ENCODE measurements at places on chromosomes 7 and 10. TPM values are rescaled to one million over a fixed set of nuclear protein-coding genes. Genes with fewer than 3 reads are reported as not detected.

Gene PDE1C
- total RNA-seq: 0.94 TPM

Gene ANXA8L1
- 1.1 TPM for total RNA-seq

Gene ADCK2
- total RNA-seq: 24.9 TPM

Gene ITIH2
- total RNA-seq: not detected

Gene UBE3C
- total RNA-seq: 57.1 TPM

Gene PON1
- total RNA-seq: not detected

GRCh38 chr10:131902211-131902610 is 1.4 kb downstream of the PPP2R2D start:
- H3K4me3 ChIP-seq: peak overlapping the region; percentile 85
- peaks cover 19% of the 10 kb centered on the region for H3K27me3 ChIP-seq
- H3K4me1 ChIP-seq: peaks cover 24% of the 10 kb centered on the region
- DNase-seq: no peak
- H3K27ac ChIP-seq: peak overlapping the region; percentile 95

GRCh38 chr7:32347244-32347828 is 142.8 kb downstream of the LSM5 start:
- peaks cover 7% of the 10 kb centered on the region for H3K27me3 ChIP-seq
- no peak overlapping the region for H3K4me3 ChIP-seq
- H3K27ac ChIP-seq: no peak overlapping the region
- no peaks in the 10 kb centered on the region for H3K4me1 ChIP-seq

DNA sequence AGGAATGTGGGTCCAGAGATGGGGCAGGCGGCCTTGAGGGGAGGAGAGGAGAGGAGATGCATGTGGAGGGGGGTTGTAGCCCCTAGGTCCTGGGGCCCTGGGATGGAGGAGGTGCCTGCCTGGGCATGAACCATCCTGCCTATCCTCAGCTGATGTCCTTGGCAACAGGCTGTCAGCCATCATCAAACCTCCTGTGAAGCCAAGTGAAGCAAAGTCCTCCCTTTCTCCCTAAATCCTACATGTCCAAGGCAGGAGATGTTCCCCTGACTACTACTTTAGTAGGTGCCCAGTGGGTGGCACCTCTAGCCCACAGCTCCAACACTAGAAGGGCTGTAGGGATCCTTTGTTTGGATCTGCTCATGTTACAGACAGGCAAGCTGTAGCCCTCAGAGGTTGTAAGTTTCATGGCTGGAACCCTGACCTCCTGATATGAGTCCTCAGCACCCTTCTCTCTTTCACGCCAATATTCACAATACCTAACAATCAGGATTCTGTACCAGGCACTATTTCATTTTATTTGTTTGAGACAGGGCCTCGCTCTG is 66.6 kb upstream of the SYPL1 start:
- H3K27me3 ChIP-seq: peaks cover 12% of the 10 kb centered on the region
- H3K4me1 ChIP-seq: peaks cover 6% of the 10 kb centered on the region
- no peak for DNase-seq
- no peak overlapping the region for H3K27ac ChIP-seq

DNA sequence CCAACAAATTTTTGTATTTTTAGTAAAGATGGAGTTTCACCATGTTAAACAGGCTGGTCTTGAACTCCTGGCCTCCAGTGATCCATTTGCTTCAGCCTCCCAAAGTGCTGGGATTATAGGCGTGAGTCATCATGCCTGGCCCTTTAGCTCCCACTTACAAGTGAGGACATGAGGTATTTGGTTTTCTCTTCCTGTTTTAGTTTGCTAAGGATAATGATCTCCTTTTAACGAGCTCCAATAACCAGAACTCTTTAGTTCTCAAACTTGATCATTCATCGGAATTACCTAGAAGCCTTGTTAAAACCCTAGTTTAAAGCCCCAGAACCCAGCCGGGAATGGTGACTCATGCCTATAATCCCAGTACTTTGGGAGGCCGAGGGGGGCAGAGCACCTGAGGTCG is 481.4 kb downstream of the TYW1 start:
- H3K27ac ChIP-seq: no peak overlapping the region
- H3K4me1 ChIP-seq: peaks cover 9% of the 10 kb centered on the region
- H3K36me3 ChIP-seq: no peaks in the 10 kb centered on the region
- peaks cover 2% of the 10 kb centered on the region for H3K27me3 ChIP-seq
- H3K4me3 ChIP-seq: no peak overlapping the region

DNA sequence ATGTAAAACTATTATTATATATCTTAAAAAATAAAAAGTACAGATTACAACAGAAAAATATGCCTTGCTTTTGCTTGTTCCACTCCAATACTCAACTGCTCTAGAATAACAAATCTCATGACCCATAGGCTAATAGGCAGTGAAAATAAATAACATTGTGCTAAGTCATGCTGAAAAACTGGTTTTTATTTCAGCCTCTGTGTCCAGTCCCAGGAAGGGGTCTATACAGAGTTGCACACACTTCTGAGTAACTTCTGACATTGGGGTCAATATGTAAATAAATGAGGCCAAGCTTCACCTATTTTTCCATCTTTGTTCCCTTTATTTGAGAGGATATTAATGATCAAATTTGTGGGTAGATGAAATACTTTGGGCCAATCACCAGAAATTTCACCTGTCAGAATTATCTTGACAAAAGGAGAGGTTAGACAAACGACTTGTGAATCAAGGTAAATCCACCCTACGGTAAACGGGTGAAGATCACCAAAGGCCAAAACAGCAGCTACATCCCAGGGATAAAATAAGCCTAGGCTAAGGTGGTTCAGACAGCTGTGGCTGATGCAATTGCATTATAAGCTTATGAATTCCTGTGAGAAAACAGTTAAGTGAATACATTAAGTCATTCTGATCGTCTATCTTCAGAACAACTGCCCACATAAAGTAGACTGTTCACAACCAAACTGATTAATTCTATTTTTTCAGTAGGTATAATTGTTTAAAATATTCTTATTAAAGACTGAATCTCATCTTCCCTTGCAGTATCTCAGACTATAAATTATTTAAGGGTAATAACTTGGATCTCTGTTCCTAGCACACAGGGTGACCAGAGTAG is 87.5 kb downstream of the UBE2H start:
- no peak for DNase-seq
- no peak overlapping the region for H3K4me3 ChIP-seq
- H3K4me1 ChIP-seq: peaks cover 37% of the 10 kb centered on the region
- H3K36me3 ChIP-seq: peaks cover 12% of the 10 kb centered on the region
- peak overlapping the region; percentile 82 for H3K27ac ChIP-seq
- no peaks in the 10 kb centered on the region for H3K27me3 ChIP-seq

DNA sequence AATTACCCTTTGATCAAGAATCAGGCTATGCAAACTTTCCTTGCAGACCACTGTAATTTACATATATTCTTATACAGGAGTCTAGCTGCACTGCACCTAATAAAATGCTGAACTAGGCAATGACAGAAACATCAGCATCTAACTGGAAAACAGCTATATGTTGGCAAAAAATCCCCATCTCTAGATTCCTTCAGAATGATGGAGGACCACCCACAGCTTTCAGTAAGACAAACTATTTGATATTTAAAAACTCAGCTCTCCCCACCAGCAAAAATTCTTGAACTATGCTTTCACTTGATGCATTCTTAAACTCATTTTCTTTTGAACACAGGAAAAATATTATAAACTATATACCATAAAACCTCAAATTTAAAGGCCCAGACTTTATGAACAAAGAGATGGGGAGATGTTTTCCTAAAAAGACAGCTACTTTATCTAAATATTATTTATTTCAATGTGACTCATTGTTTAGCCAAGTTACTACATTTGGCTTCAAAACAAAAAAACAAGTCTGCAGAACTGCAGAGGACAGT is 77.4 kb downstream of the SEMA3C start:
- peaks cover 53% of the 10 kb centered on the region for H3K4me1 ChIP-seq
- peaks cover 27% of the 10 kb centered on the region for H3K36me3 ChIP-seq
- DNase-seq: no peak
- H3K27ac ChIP-seq: peak overlapping the region; percentile 62
- H3K4me3 ChIP-seq: no peak overlapping the region

- H3K27ac ChIP-seq: peak overlapping the region; percentile 54
- H3K4me1 ChIP-seq: peaks cover 39% of the 10 kb centered on the region
- DNase-seq: no peak
- H3K4me3 ChIP-seq: peak overlapping the region; percentile 3
- peaks cover 2% of the 10 kb centered on the region for H3K36me3 ChIP-seq
- H3K27me3 ChIP-seq: peaks cover 36% of the 10 kb centered on the region
These were observed 2.0 kb downstream of the GAL3ST4 start for GRCh38 chr7:100166317-100166940.

DNA sequence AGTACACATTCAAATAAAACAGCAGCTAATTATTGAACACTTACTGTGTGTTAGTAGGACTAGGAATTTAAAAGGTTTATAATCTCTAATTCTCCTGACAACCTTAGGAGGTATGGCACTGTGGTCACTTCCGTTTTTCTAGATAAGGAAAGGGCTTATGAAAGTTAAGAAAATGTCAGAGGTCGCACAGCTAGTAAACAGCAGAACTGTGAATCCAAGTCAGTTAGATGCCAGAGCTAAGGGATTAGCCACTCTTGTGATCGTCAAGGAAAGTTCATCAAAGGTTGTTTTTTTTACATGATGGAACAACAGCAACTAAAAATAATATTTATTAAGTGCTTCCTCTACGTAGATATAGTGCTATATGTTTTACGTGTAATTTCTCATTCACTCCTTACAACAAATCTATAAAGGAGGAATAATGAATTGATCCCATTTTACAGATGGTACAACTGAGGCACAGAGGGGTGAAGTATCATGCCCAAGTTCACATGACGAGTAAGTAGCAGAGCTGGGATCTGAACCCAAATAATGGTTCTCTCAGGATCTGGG is 84.9 kb downstream of the NAMPT start:
- H3K4me3 ChIP-seq: no peak overlapping the region
- no peak for DNase-seq
- peaks cover 3% of the 10 kb centered on the region for H3K27me3 ChIP-seq
- H3K36me3 ChIP-seq: no peaks in the 10 kb centered on the region
- H3K4me1 ChIP-seq: no peaks in the 10 kb centered on the region
- H3K27ac ChIP-seq: no peak overlapping the region

GRCh38 chr10:34150103-34150502 is 665.0 kb downstream of the PARD3 start:
- no peaks in the 10 kb centered on the region for H3K27me3 ChIP-seq
- DNase-seq: no peak
- H3K4me3 ChIP-seq: no peak overlapping the region
- peaks cover 6% of the 10 kb centered on the region for H3K36me3 ChIP-seq
- H3K27ac ChIP-seq: no peak overlapping the region
- peaks cover 17% of the 10 kb centered on the region for H3K4me1 ChIP-seq

DNA sequence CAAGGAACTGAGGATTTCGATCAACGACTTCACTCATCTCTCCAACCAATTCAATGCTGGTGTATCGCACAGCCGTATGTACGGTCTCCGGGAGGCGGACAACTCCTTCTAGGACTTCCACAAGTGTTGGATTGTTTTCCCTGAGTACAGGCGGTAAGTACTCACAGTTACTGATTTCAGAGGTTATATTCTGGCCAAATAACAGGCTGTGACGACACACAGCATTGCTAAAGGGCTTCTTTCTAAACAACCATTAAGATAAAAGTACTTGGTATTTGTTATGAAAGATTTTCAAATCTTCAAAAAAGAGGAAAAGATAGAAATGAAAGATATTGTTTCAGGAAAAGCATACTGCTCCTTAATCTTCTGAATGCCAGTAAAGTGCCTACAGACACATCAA is 52.2 kb downstream of the IRF5 start:
- H3K4me3 ChIP-seq: no peak overlapping the region
- H3K4me1 ChIP-seq: no peaks in the 10 kb centered on the region
- no peak overlapping the region for H3K27ac ChIP-seq
- peaks cover 36% of the 10 kb centered on the region for H3K36me3 ChIP-seq
- DNase-seq: no peak

- H3K36me3 ChIP-seq: peaks cover 13% of the 10 kb centered on the region
- peaks cover 17% of the 10 kb centered on the region for H3K4me1 ChIP-seq
- no peak overlapping the region for H3K27ac ChIP-seq
- H3K4me3 ChIP-seq: no peak overlapping the region
- no peak for DNase-seq
These were observed 6.2 kb downstream of the GIGYF1 start for GRCh38 chr7:100687751-100688300.

GRCh38 chr7:35630024-35630972 is 64.6 kb downstream of the HERPUD2 start:
- no peaks in the 10 kb centered on the region for H3K4me1 ChIP-seq
- no peak for DNase-seq
- no peaks in the 10 kb centered on the region for H3K27me3 ChIP-seq

- H3K4me1 ChIP-seq: peaks cover 52% of the 10 kb centered on the region
- H3K4me3 ChIP-seq: peak within 1 kb of the TSS; percentile 85
- no peaks in the 10 kb centered on the region for H3K27me3 ChIP-seq
- H3K27ac ChIP-seq: peak within 1 kb of the TSS; percentile 96
- H3K36me3 ChIP-seq: no peaks in the 10 kb centered on the region
These were observed at the start of gene ZMYND11 for GRCh38 chr10:135132-135600. TSS of gene ZMYND11 (plus strand) at chr10:135455. CDS start at chr10:180013, 44,558 bp downstream.

DNA sequence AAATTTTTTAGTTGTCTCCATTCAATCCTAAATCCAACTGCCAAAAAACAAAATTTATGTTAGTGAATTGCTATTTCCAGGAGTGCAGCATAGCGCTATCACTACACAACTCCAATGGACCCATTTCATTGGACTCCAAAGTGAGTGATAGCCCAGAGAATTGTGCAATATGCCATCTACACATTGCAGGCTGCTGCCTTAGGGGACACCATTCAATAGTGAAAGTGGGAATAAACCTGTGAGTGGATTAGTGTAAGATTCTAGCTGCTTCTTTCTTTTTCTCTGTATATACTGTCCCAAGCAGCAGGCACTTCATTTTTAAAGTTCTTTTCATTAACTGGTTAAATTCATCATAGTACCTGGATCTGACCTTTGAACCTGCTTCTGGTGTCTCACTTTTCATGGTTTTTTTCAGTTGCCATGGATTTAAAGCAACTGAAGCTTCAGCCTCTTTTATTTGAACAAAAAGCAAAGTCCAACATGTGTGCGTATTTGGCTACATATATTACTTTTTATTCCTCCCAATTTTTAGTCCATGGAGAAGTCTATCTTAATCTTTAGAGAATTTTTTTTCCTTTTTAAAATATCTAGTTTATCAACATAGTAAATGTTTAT is 97.3 kb downstream of the DGKB start:
- no peak overlapping the region for H3K27ac ChIP-seq
- H3K36me3 ChIP-seq: no peaks in the 10 kb centered on the region
- H3K4me3 ChIP-seq: no peak overlapping the region
- no peaks in the 10 kb centered on the region for H3K27me3 ChIP-seq
- DNase-seq: no peak
- H3K4me1 ChIP-seq: peaks cover 9% of the 10 kb centered on the region
